Iris pigment epithelial cell (primary cell): ENCODE measurements at places on chromosomes 16 and 17.

DNA sequence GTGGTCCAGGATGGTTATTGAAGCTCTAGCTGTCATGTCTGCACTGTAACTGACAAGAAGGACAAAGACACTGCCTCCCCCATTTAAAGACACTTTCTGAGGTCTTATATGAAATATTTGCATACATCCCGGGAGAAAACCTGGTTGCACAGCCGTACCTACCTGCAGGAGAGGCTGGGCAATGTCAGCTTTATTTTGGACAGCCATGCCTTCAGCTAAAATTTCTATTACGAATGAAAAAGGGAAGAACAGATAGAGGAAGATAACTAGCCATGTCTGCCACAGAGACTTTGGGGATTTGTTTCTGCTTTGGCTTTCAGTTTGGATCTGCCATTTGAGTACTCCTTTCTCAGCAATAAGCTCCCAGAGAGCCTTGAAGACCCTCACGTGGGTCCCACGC, 19.0 kb downstream of the SLC7A6 start:
- no peak for DNase-seq

GRCh38 chr17:3688027-3688553, 7.9 kb downstream of the P2RX5 start:
- DNase-seq = no peak

DNA sequence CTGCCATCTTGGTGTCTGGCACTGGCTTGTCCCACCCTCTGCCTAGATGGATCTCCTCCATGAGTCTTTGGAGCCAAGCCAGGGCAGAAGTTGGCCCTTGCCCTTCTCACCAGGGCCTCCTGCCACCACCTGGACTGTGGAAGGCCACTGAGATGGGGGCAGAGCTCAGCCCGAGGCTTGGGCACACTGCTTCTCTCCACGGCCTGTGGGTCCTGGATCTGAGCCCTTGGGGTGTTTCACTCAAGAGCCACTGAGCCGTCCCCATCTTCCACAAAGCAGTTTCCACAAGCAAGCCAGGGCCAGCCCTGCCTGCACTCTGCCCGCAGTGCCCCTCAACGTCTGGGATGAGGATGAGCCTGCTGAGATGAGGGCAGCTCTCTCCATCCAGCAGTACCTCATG, 16.7 kb upstream of the CD300A start:
- no peak for DNase-seq

DNA sequence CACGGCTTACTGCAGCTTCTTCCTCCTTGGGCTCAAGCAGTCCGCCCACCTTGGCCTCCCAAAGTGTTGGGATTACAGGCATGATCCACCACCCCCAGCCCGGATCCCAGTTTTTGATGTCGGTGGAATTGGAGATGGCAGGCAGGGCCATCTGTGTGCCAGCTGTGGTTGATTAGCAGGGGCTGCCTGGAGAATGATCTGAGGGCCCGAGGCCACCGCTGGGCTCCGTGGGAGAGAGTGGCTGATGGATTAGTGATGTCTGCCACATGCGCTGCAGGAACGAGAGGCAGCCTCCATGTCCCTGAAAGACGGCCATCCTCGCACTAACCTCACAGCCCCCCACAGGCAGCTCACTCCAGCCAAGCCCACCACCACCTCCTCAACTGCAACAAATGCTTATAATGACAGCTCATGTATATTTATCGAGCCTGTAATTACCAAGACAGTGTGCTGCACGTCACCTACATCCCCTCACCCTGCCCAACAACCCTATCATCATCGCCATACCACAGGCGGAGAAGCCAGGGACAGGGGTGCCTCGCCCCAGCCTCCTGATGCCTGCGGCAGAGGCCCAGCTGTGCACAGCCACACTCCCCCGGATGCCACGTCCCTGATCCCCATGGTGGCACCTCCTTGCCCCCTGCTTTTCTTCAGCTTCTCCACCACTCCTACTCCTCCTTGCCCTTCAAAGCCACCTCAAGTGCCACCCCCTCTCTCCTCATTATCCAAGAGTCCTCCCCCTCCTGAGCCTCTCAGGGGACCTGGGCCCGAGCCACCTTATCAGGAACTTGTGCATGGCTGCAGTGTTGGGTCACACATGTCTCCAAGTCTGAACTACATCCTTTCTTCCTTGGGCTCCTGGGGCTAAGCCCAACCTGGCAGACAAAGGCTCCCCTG, 33.2 kb downstream of the ACTG1 start:
- DNase-seq = no peak

GRCh38 chr16:85765211-85765610, 14.3 kb upstream of the C16orf74 start:
- no peak for DNase-seq

DNA sequence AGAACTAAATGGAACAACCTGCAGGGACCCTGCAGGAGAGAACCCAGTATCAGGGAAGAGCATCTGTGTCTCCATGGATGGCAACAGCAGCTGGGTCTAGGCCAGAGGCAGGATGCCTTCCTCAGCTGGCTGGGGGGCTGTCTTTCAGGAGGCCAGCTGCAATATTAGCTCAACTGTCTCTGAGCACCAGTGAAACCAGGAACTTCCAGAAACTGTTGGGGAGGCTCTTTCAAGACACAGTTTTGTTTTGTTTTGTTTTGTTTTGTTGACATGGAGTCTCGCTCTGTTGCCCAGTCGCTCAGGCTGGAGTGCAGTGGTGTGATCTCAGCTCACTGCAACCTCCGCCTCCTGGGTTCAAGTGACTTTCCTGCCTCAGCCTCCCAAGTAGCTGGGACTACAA, 7.6 kb downstream of the GPR142 start:
- no peak for DNase-seq

DNA sequence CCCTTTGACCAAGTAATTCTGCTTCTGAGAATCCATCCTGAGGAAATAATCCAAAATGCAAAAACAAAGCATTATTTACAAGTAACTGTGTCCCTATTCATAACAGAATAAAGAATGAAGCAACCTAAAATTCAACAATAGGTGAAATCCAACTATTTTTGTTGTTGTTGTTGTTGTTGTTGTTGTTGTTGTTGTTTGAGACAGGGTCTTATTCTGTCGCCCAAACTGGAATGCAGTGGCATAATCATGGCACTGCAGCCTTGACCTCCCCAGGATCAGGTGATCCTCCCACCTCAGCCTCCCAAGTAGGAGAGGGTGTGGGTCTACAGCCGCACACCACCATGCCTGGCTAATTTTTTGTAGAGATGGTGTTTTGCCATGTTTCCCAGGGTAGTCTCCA, 75.9 kb upstream of the MTMR4 start:
- DNase-seq = no peak

DNA sequence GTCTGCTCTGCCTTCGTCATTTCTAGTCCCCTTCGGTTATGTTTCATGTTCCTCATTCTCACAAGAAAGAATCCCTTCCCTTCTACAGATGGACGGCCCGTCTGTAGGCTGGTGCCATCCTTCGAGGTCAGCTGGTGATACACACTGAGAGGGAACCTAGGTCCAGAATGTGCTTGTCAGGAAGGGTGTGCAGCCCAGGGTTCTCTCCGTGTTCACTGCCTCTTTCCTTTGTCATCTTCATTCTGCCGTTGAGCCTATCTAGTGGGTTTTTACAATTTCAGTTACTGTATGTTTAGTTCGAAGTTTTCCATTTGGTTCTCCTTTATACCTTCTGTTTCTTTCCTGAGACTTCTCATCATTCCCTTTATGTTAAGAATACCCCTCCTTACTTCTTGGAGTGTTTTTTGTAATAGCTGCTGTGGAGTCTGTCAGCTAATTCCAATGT, 18.9 kb downstream of the KIAA0513 start:
- DNase-seq = no peak

DNA sequence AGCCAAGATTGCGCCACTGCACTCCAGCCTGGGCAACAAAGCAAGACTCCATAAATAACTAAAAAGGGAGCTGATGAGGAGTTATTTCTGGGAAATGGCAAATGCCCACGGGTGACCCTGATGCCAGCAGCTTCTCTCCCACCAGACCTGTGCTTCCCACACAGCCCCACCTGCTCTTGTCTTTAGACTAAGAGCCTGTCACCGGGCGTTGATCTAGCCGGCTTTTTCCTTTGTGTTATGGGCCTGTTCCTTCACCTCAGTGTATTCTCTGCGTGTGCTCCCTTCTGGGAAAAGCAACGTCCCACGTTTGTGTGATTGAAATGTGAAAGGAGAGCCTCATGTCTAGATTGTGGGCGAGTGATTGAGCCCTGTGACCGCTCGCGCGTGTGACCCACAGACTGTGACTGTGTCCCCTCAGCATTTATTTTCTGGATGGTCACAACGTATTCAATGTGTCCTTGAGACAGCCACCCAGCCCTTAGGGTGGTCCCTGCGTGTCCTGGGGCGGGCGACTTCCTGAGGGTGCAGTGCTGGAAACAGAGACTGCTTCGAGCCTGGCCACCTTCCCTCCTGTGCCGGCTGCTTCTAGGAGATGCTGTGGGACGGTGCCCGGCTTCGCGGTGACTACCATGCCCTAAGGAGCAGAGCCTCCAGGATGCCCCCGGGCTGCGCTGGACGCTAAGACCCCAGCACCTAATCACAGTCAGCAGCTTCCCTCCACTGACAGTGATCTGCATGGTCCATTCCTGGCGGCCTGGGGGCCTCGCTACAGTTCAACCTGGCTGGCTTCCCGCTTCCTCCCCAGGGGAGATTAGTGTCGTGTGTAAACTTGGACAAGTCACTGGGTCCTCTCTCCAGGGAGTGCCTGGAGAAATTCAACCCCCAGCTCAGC, 7.8 kb upstream of the RNPS1 start:
- DNase-seq = no peak

GRCh38 chr16:70304892-70305448, 6.0 kb downstream of the DDX19B start:
- no peak for DNase-seq

DNA sequence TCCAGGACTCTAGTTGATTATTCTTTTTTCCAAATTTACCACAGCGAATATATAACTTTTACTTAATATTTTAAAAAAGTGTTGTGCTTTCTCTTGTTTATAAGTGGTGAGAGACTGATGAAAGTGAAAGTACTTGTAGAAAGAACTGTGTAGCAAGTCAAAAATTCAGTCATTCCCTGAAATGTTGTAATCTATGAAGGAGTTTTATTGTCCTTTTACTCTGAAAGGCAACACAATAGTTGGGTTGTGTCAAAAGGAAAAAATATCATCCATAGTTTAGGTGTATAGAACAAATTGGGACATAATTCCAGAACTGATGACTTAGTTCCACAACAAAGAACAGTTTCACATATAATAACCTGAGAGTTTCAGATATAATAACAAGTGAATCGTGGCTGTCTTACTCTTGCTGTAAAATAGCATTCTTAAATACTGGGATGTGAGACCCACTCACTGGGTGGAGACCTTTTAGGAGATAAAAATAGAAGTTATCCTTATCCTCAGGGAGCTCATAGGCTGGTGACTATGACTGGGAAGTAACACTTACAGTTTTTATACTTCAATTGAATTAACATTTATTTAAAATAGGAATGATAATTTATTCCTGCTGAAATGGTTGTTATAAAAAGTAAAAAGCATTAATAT, 20.6 kb downstream of the CYB5B start:
- peak; percentile 41 for DNase-seq

DNA sequence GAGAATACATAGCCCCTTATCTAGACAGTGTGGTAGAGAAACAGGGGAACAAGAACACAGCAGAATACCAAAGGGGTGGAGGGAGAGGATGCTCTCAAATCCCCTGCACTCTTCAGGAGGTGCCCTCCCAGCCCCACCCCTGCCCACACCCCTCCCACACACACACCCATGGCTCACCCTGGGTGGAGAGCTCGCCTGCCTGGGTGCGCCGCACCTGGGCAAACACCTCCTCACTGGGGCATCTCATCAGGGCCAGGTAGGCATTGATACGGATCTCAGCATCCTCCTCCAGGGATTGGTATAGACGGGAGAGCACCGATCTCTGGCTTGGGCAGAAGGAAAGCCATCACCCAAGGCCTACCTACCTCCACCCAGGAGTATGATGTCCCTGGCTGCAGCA, 95.2 kb downstream of the LITAF start:
- no peak for DNase-seq

DNA sequence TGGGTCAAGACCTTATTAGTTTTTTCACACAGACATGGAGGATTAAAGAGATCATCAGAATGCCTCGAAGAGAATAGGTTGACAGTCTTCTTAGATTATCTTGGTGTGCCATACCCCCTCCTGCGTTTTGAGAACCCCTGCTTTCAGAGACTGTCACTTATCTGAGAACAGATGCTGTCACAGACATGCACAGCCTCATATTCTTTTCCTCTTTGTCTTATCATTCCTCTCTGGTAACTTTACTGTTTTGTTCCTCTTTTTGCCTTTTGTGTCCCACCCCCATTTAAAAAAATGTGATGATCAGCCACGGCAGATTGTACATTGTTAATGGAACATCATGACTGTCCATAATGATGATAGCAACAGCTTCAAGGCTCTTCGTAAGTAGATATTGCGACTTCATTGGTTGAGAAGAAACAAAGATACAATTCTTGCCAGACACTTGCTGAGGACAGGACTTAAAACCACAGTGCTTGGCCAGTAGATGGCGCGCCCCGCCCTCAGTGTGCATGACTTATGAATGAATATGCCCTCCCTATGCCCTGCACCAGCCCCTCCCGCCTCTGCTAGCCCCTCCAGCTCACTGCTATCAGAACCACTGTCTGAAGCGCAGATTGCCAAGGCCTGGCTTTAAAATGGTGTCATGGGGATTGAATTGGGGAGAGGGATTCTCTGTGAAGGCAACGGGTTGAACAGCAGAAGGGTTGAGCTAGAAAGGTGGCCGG, 2.6 kb upstream of the PITPNC1 start:
- peak; percentile 88 for DNase-seq

DNA sequence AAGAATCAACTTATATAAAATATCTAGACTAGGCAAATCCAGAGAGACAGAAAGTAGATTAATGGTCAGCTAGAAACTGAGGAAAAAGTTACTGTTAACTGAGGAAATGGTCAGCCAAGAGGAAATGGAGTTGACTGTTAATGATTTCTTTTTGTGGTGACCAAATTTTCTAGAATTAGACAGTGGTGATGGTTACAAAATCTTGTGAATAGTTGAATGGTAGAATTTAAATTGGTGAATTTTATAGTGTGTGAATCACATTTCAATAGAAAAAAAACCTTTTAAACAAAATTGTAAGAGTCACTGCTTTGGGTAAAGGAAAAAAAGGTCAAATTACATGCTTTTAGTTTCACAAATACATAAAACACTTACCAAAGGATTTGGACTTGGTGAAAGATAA, 30.0 kb downstream of the APPBP2 start:
- DNase-seq = no peak

GRCh38 chr16:49883076-49884014, 27.4 kb upstream of the ZNF423 start:
- no peak for DNase-seq
